ENCODE measurements at places on chromosomes 13 and 19.

GRCh38 chr13:112947796-112948195 is 21.2 kb upstream of the MCF2L start:
- DNase-seq, result no peak

GRCh38 chr13:37277435-37278144 is 172.1 kb upstream of the CSNK1A1L start:
- no peak for DNase-seq

DNA sequence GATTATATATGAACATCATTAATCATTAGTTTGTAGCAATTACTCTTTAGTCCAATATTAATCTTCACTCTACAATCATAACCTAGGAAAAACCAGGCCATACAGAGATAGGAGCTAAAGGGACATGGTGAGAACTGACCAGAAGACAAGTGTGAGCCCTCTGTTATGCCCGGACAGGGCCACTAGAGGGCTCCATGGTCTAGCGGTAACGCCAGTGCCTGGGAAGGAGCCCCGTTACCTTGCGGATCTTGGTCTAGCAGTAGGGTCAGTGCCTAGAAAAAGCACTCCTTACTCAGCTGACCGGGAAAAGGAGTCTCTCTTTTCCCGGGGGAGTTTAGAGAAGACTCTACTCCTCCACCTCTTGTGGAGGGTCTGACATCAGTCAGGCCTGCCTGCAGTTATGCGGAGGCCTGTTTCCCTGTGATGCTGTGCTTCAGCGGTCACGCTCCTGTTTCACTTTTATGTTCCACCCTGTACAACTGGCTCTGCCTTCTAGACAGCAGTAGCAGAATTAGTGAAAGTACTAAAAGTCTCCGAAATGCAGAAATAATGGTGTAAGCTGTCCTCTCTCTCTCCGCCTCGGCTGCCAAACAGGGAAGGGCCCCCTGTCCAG is 13.8 kb downstream of the OR7D4 start:
- DNase-seq, result peak; percentile 44

GRCh38 chr19:58538257-58539168 is 5.4 kb upstream of the TRIM28 start:
- DNase-seq, result no peak

GRCh38 chr19:33266974-33267484 is 35.3 kb downstream of the CEBPA start:
- no peak for DNase-seq

- no peak for DNase-seq
These were observed 210.7 kb upstream of the SLC10A2 start for GRCh38 chr13:103276775-103277498.

DNA sequence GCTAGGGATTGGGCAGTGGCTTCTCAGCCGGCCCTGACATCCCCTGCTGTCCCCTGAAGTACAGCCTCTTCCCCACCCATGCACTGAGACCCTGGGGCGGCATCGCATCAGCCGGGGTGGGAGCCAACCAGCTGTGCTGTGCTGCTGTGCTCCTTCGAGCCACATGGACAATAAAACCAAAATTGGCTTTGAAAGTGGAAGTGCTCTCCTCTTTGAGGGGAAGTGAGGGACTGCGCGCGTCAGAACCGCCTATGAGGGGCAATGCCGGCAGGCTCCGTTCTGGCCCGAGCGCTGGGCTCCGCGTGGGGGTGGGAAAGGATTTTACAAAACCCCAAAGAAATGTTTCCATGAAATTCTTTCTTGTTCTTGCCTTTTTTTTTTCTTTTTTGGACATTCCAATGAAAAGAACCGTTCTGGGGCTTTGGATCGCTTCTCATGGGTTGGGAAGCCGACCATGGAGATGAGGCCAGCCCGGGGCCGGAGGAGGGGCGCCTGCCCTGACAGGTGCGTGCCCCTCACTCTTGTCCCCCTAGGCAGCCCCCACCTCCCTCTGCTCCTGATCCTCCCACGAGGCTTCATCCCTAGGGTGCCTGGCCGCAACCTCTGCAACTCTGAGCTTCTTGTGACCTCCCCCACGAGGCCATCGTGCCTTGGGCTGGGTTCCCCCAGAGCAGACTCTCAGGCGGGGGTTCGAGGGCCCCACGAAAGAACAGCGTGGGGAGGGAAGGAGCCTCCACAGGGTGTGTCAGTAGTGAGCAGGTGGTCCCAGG is 22.6 kb downstream of the KLHL26 start:
- DNase-seq, result no peak

DNA sequence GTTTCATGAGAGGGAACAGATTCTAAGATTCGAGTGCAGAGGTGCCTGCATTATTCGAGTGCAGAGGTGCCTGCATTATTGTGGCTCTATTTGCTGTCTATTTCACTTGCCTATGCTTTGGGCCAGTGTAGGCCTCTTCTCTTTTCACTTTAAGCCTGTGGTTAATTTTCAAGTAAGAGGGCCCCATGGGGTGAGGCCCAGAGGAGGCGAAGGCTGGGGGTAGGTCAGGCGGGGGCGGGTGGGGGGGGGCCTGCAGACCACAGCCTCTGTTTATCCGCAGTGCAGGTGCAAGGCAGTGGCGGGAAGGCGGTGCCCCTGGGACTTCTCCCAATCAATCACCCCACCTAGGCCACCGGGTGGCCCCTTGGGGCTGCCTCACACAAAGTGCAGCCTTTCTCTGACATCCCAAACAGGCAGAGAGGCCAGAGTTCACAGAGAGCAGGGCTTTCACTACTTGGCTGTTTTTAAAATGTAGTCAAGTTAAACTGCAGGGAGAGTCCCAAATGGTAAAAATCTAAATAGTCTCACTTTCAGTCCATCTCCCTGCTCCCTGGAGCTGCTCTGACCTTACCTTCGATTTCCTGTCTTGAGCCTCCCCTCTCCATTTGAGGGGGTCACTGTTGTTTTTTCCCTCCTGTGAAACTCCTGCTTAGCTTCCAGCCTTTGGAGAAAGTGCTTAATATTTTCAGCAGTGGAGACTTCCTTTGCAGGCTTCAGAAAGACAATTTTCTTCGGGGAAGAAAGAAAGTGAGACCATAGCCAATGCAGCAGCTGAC is 249.0 kb downstream of the DLEU7 start:
- peak; percentile 1 for DNase-seq

- no peak for DNase-seq
These were observed 70.3 kb upstream of the NFIC start for GRCh38 chr19:3296034-3296433.

DNA sequence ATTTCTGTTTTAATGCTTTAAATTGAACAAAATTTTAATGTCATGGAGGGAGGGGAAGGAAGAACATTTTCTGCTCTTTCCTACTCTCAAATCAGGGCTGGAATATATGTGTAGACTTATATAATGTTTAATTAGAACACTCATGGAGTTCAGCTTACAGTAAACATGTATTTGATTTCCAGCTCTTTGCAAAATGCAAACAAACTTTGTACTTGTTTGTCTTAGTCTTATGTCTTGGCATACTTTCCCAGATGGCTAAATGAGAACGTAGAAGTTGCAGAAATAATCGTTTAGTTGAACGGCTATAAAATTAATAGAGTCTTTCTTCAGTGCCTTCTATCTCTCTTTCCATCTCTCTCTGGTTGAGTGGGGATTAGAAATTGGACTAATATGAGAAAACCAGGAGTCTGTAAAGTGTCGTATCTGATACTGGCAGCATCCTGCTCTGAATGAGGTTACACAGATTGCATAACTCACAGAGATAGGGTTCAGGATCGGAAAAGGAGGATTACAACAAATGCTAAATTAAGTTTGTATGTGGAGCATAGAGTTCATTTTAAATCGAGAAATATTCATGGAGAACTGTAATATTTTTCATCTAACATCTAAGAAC is 82.3 kb downstream of the FGF9 start:
- DNase-seq, result no peak

- DNase-seq, result peak; percentile 39
These were observed 15.9 kb upstream of the SLC35E1 start for GRCh38 chr19:16587833-16588823.

GRCh38 chr13:28479005-28479404 is 15.9 kb downstream of the FLT1 start:
- DNase-seq, result no peak

DNA sequence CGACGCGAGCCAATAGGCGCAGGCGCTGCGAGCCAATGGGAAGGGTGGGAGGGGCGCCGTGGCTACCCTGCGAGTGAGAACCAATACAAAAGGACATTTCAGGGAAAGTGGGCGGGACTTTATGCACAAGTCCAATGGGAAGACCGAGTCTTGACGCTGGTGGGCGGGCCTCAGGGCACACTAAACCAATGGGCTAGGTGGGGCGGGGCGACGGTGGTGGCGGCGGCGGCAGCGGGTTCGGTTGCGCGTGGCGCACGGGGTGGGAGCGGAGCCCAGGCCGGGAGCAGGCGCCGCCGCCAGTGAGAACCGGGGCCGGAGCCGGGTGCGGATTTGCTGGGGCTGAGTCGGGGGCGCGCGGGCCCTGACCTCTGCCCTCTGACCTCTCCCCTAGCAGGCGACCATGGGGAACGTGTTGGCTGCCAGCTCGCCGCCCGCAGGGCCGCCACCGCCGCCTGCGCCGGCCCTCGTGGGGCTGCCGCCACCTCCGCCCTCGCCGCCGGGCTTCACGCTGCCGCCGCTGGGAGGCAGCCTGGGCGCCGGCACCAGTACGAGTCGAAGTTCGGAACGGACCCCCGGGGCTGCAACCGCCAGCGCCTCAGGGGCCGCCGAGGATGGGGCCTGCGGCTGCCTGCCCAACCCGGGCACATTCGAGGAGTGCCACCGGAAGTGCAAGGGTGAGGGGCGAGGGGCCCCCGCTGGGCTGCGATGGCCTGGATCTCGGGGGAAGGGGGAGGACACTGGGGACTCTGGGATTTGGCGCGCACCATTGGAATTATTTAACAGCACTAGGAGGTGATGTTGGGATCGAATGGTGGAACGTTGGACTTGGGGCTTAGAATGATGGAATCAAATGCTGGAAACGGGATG is at the start of gene TOMM40:
TOMM40 (plus strand) TSS at position 239 of the 867 bp plus-strand sequence; CDS start at position 401, 162 bp downstream.
- peak; percentile 100 for DNase-seq

GRCh38 chr19:20250627-20251026 is 83.6 kb downstream of the ZNF486 start:
- no peak for DNase-seq

DNA sequence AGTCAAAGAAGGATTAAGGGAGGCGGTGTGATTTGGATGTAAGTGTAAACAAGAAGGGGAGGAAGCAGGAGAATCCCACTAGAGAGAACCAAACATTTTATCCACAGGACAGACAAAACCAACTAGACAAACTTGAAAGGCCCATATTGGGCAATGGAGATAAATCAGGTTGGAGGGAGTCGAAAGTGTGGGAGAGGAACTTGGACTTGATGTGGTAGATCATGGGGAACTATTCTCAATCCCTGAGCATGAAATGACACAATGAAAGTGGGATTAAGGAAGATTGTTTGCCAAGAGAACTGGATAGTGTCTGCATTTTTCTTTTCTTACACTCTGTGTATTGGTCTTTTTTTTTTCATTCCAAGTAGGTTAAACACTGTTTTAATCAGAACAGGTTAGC is 17.9 kb downstream of the GPR183 start:
- DNase-seq, result no peak

DNA sequence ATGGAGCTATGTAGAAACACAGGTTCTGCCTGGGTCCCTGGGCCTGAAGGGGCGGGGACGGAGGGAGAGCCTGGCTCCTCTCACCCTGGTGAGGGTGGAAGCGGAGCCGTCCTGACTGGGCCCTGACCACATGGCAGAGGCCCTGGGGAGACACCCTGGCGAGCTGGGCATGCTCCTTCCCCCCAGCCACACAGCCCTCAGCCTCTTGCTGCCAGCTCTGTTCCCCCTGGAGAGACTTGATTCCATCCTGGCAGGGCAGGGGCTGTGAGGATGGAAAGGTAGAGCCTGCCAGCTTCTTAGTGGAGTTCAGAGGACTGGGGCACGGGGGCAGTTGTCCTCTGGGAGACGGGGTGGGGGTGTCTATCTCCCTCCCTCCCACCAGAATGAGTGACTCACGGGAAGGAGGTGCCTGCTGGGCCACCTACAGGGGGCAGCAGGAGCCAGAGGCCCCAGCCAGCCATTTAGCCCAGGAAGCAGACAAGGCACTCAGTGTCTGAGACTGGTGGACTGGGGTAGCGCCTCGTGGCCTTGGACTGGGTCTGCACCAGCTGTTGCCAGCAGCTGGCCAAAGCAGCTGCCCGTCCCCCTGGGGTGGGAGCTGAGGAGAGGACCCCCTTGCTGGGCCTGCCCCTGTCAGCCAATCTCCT is 22.8 kb upstream of the RNF17 start:
- no peak for DNase-seq

GRCh38 chr13:105670179-105670990 is 865.1 kb downstream of the EFNB2 start:
- no peak for DNase-seq

DNA sequence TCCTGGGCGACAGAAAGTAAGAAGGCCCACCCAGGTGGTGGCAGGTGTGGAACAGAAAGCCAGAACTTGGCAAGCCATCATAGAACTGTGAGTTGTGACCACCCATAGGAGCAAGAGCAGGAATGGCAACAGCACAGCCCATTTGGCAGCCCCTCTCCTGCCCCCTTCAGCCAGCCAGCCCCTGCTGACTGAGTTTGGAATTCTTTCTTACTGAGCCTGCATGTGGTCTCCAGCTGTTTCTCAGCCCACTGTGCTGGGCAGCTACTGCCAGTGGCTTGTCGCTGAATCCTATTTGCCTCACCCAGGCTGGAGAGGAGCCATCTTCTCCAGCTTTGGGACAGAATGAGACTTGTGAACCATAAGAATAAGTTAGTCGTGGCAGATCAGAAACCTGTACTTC is 28.3 kb downstream of the CNMD start:
- no peak for DNase-seq

- DNase-seq, result no peak
These were observed 439 bp downstream of the DZIP1 start for GRCh38 chr13:95643936-95644598.

- DNase-seq, result no peak
These were observed 48.3 kb upstream of the AKAP11 start for GRCh38 chr13:42223681-42224080.

DNA sequence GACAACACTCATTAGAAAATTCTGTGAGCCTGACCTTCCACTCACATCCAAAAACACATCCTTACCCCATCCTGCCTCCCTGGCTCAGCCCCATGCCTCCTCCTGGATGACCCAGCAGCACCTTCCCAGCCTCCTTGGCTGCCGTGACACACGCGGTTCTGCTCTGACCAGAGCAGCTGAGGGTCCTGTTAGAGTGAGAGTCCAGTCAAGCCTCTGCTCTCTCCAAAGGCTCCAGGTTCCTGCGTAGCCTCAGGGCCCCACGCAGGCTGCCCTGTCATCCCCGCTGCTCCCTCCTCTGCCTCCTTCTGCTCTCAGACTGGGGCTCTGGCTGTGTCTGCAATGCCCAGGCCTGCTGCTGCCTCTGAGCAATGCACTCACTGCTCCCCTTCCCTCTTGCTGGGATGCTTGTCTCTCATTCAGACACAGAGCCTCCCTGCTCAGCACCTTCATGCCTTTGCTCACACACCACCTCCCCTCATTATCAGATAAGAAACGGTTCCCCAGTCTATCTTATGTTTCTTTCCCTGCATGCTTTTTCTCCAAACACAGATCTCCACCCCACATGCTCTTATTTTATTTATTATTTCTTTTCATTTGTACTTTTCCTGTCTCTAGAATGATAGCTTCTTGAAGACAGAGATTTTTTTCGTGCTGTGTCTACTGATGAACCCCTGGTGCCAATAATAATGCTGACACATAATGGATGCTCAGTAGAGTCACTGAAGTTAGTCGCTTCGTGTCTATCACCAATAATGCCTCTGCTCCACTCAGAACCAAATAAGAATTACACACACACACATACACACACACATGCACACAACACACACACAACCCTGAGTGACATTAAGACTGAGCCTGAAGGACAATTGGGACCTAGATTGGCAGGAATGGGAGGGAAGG is 10.2 kb upstream of the SIGLEC6 start:
- no peak for DNase-seq

GRCh38 chr19:1315470-1316166 is 29.9 kb downstream of the EFNA2 start:
- DNase-seq, result no peak
